ENCODE measurements at places on chromosomes 11 and 22.
A peak's percentile ranks its signal among the peaks of the same experiment; 100 is the strongest.

DNA sequence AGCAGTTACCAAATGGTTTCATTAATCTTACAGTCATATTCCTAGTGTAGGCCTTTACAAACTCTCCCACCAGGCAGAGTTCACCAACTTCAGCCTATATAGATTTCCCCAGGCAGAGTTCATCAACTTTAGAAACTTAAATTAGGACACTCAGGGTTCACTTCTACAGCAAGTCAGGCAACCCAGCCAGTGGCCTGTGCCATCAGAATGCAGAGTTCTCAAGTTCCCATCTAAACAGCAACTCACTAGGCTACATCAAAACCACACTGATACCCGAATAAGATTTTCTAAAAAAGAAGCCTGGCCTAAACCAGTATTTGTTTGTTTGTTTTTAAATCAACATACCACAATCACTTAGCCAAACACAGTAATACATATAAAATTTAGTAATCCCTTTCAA lies 33.7 kb downstream of the PICALM start:
- no peak for DNase-seq

DNA sequence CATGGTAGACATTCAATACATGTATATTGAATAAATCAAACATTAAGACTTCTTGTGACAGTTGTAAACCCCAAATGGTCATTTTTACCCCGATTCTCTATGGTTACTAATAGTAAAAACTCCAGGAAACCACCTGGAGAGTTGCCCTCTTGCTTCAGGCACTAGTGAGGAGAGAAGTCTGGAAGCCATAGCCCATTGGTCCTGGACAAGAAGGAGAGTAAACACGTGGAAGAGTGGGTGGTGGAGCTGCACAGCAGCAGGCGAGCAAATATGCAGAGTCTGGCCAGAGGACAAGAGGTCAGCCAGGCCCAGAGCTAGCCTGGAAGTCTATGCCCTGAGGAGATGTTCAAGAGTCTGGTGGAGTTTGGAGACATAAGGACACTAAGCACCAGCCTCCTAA lies 17.7 kb downstream of the DCHS1 start:
- no peak for DNase-seq

- DNase-seq, result no peak
These were observed 144.1 kb downstream of the ARHGAP42 start for GRCh38 chr11:100830978-100831732.

DNA sequence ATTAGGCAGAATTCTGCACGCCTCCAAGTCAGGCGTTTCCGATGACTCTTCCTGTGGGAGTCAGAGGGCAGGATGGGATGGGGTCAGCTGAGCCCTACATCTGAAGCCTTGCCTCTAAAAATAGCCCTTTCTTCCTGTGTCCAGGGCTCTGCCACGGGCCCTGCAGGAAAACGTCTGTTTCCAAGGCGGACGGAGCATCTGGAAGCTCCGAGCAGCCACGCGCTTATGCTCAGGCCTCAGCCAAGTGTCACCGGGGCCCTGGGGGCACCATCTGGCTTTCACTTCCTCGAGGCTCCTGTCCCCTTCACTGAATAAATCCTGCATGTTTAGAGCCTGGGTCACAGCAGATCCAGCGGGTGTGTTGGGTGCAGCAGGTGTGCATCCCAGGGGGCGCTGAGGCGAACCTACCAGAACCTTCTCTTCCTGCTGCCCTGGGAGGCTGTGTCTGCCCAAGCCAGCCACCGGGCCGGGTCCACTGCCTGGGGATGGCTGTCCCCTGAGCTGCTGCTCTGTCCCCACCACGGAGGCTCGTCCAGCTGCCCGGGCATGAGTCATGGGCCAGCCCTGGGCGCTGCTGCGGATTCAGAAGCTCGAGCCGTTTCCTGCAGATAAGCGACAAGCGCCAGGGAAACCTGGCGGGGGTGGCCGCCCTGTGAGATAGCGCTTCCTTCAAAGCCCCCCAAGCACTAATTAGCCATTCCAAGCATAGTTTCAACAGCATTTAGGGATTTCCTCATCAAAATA lies 32.0 kb upstream of the LINC01488 start:
- peak; percentile 88 for DNase-seq

GRCh38 chr22:38792833-38793232 lies 1.1 kb downstream of the DNAL4 start:
- peak; percentile 15 for DNase-seq

DNA sequence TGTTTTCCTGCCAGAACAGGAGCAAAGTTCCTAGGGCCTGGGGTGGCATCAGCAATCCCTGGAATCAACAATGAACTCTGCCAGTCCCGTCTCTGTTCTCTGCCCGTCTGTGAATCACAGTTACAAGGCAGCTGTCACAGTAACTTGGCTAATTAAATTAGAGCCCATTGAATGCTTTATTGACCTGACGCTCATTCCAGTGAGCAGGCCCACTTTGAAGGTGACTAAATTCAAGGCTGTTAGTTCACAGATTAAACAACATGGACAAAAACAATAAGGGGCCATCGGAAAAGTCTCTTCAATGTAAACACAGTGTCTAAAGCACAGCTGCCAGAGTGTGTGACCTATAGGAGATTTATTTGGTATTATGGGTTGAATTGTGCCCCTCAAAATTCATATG lies 17.7 kb upstream of the TMPRSS5 start:
- DNase-seq, result no peak

- peak; percentile 35 for DNase-seq
These were observed 40.1 kb upstream of the PPARA start for GRCh38 chr22:46110215-46110614.

GRCh38 chr11:73285721-73286120 lies 13.6 kb downstream of the P2RY6 start:
- no peak for DNase-seq

DNA sequence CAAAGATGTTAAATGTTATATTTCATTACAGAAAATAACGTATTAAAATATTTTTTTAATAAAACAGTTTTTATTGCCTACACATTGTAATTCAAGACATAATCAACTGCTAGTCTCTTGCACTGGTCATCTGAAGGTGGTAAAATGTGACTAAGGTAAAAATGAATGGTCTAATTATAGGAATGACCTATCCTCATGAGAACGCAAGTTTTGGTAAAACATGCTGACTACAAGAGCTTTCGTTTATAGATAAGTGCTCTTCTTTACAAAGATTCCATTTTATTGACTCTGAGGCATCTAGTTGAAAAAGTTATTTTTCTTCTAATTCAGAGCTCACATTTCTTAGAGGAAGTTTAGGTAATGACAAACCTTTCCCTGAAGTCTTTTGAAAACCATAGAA lies 27.3 kb downstream of the LUZP2 start:
- DNase-seq, result no peak

GRCh38 chr22:33803371-33804282 lies 116.6 kb downstream of the LARGE1 start:
- DNase-seq, result peak; percentile 76

DNA sequence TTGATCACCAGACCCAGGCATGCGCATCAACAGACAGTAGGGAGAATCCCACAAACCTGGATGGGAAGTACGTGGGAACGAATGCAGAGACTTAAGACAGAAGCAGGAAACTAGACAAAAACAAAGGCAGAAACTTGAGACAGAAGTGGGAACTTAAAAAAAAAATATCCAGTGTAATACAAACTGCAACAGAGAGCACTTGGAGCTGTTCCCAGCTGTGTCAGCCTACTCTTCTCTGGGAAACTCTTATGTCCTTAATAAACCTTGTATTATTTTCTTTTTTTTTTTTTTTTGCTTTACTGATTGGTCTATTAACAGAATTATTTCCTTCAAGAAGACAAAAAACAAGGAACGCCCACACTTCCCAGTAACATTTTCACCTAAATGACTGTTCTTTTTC lies 1818.1 kb upstream of the RAG2 start:
- DNase-seq, result no peak

- no peak for DNase-seq
These were observed 382.6 kb upstream of the SYN3 start for GRCh38 chr22:33440756-33441155.

DNA sequence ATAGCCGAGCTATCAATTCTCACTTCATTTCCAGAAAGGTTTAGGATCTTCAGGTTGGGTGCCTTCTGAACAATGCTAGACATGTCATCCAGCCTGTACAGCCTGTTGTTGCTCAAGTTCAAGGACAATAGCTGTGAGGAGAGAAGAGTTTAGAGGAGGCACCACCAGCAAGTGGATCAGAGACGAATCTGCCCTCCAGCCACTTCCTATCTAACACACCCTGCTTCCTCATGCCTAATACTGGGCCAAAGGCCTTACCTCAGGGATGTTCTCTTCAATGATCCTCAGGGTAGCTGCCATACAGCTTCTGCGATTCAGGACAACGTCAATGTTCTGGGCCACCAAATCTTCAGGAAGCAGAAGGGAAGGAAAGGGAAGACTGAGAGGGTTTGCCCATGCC lies 4.2 kb downstream of the NXF1 start:
- DNase-seq, result no peak

DNA sequence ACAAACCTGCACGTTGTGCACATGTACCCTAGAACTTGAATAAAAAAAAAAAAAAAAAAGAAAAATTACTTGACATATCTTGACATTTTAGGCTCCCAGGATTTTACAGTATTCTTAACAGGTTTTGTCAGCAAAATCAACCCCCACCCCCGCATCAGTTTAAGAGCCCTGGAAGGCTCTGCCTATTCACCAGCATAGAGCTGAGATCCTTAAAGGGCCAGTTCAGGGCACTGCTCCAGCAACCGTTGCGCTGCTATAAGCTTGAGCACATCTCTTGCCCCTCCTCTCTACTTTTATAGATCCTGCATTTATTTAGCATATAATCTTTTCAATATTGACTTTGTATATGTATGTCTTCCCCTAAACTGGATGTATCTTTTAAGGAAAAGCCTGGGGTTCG lies 697 bp upstream of the PAFAH1B2 start:
- peak; percentile 62 for DNase-seq

DNA sequence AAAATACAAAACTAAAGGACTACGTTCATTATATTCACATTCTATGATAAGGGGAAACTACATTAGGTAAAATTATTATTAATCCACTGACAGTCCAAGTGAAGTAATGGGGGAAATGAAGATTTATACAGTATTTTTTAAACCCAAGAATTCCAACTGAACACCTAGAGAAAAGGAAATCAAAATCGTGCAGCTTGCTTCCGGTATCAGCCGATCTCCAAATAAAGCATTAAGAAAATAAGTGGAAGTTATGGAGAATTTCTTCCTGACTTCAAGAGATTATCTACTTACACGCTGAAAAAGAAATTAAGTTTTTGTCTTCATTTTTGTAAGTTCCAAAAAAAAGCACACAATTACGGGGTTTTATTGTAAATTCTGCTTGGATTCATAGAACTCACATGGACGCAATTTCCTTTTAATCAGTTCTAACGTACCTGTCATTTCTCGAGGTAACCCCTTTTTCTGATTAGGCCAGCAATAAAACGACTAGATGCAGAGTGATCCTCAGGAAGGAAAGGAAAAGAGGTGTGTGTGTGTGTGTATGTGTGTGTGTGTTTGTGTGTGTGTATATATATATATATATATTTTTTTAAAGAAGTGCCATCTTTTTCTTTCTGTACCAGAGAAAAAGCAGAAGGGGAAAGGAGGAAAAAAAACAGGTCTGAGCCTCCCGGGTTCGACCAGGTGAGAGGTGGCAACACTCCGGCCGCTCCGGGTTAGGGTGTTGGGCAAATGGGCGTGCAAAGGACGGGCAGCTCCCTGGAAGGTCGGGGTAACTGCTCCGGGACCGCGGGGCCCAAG lies 1.1 kb downstream of the ZBTB44 start:
- DNase-seq, result peak; percentile 32
